ENCODE measurements at places on chromosomes 13 and 19.

GRCh38 chr13:110244071-110244830 is 62.7 kb downstream of the COL4A1 start:
- DNase-seq = no peak

DNA sequence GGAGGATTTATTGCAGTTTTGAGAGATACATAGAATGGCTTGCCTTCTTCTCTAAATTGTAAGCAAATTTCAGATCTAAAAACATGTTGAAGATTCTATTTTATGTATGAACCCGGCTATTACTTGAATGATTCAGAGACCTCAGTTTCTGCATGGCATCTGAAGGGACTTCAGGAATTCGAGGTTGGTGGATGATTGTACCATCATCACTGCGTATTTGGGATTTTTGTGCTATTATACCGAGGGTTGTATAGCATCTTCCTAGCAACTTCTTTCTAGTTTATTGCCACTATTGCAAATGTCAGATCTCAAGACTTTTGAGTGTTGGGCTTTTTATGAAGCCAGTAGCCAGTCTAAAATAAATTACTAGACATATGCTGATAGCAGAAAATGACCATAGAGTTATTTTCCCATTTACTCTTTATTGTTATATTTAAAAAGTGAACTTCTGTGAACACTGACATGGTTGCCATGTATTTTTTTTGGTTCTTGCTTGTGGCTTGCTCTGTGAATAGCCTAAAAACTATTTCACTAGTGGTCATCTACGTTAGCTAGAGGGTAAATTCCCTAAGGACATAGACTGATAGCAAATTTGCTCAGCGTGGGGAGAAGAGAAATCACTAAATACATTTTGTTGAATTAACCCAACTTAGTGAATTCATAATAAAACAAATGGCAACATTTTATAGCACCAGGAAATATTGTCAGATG is 70.6 kb upstream of the KLF12 start:
- DNase-seq = no peak

DNA sequence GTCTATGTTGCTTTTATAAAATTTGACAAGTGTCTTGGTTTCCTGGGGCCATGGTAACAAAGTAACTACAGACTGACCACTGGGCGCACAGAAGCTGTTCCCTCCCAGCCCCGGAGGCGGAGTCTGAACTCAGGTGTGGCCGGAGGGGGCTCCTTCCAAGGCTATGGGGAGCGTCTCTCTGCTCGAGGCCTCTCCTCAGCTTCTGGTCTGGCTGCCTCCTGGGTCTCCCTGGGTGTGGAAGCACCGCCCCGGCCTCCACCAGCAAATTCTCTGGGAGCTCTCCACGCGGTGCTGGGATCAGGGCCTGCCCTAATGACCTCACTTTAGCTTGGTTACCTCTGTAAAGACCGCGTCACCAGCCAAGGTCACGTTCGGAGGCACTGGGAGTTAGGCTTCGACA is 45.7 kb upstream of the F7 start:
- DNase-seq = no peak

DNA sequence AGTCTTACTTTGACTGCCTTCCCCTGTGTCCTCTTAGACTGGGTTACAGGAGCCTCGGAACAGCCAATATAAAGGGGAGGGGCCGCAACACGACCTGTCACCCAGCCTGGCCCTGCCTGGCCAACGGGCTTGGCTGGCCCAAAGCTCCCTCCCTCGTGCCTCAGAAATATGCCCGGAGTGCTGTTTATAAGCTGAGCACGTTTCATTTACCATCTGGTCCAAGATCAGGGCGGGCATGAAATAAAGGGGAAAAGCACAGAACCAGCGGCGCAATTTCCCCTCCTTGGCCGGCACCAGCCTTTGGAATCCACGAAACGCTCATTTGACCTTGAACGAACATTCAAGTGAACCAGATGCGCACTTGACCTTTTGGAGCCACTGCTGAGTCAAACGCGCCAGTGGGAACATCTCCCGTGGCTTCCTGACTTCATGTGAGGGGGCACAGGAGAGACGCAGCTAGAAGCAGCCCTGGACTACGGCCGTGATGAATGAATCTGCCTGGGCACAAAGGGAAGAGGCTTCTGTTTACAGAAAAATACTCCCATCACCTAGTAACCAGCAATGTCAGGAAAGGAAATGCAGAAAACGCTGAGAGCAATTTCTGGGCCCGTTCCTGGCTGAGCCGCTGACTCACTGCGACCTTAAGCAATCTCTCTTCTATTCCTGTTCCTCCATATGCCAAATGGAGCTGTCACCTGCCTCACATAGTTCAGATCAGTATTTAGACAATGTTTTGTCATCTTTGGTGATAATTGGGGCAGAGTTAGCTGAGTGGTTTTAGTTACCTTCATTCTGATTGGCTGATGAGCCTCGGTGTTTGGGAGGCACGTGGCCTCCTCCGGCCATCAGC is 53.3 kb downstream of the RFX2 start:
- DNase-seq = peak; percentile 47

DNA sequence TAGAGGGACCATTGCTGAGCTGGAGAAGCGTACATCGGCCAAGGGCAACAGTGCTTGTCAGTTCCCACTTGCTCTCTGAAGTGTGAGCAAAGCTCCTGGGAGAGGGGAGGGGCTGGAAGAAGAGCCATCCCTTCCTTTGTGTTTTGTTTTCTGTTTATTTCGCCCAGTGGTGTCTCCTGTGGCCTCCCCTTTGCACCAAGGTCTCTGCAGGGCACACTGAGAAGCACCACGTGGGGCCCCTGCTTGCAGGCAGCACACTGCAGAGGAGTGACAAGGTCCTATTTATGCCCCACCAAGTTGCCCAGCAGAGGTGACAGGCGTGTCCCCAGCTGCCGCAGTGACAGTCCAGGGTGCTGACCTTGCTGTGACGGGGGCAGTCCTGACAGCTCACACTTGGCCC is 24.0 kb downstream of the GRIN2D start:
- no peak for DNase-seq

GRCh38 chr19:29530540-29531457 is 5.0 kb downstream of the VSTM2B start:
- no peak for DNase-seq

DNA sequence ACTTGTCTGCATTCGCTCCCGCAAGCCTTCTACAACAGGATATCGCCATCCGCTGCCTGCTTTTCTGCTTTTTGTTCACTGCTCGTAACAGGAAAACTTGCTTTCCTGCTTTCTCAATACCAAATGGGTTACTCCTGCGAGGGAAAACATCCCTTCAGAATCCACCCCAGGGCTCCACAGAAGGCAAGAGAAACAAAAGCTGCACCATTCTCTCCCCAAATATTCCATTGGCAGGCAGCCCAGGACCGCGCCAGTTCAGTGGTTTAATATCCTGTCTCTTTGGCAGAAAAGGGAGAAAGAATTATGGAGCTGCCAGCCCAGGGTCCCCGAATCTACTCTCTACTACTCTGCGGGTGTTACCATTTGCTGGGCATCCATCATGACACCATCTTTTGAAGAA is 84.7 kb upstream of the DOCK9 start:
- no peak for DNase-seq

DNA sequence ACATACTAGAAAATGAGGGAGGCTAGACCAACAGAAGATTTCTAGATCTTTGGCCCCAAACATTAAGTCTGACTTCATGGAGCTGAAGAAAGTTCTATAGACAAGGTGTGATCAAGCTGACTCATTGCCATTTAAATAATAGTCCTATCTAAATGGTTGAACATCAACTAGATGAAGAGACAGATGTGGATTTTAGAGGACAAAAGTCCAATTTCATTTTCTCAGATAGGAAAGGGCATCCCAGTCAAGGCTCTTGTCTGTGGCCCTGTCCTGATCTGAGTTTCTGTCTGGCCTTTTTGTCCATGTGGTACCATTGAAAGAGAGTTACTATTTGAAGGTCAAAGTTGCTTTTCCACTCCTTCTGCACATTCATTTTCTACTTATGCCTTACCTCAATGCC is 74.6 kb downstream of the MBNL2 start:
- DNase-seq = no peak

DNA sequence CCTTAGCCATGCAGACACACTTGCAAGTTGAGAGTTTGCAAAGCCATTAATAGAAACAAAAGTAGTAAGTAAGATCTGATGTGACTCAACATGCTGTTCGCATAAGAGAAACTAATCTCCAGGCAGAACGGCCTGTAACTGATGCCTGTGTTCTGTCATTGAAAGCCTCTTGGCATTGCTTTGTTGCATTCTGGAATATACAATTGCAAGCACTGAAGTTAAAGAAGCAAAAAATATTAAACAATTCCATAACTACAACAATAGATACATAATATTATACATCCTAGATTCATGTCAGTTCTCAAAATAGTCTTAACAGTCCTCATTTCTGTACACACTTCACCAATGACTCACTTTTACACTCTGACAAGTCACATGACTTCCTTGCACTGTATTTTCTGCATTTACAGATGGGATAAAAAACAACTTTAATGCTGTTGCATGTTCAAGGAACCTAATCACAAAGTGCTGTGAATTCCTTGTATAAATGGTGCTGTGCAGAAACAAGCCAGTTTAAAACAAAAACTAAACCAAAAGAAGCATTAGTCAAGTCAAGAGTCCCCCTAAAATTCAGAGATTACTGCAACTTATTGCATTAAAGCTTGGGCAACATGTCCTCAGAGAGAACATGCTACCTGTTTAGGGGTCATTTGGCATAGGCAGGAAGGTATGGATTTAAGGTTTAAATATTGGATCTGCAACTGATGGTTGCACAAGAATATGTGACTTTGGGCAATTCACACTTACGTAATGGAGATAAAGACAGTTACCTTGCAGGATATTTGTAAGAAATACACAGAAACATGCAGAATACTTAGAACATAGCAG is 79.5 kb upstream of the SERP2 start:
- DNase-seq = no peak

GRCh38 chr13:48146636-48147035 is 51.7 kb upstream of the MED4 start:
- no peak for DNase-seq

DNA sequence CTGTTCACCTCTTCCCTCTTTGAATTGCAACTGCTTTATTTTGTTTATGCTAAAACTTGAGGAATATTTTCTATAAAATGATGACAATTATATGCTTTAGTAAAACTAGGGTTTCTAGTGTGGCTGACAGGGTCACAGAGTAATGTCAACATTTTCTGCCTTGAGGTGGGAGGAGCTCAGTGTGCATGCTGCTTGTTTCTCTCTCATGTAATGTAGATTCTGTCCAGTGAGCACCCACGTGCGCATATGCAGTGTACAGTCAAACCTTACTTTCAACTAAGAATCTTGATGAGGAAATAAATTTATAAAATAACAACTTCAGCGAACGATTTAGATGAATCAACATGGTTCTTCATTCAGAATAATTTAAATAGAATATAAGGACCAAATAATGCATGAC is 603.9 kb downstream of the PCDH17 start:
- DNase-seq = no peak

DNA sequence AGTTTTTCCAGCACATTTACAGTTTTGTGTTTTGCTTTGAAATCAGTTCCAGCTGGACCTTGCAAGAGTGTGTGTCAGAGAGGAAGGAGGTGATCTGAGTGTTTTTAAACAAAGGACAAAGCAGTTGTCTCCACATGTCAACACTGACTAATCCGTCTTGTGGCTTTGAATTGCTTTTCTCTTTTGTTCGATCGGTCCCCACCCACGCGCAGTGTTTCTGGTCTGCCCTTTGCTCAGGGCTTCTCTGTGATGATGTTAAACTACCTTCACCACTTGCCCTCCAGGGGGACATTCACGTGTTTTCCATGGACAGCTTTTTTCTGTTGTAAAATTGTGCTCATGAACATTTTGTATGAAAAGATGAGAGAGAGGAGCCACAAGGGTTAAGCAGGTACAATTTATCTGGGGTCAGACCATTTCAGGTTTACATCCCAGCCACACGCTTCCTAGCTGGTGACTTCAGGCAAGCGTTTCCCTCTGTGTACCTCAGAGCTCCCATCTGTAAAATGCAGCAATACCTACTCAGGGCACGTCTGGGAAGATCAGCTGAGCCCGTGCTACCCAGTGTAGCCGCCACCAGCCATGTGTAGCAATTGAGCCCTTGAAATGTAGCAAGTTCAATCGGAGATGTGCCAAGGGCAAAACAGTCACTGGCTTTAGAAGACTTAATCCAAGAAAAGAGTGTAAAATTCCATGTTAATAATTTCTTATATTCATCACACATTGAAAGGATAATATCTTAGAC is 13.5 kb upstream of the PLA2G4C start:
- no peak for DNase-seq

GRCh38 chr19:11560404-11561051 is 1.5 kb upstream of the ELOF1 start:
- DNase-seq = no peak

DNA sequence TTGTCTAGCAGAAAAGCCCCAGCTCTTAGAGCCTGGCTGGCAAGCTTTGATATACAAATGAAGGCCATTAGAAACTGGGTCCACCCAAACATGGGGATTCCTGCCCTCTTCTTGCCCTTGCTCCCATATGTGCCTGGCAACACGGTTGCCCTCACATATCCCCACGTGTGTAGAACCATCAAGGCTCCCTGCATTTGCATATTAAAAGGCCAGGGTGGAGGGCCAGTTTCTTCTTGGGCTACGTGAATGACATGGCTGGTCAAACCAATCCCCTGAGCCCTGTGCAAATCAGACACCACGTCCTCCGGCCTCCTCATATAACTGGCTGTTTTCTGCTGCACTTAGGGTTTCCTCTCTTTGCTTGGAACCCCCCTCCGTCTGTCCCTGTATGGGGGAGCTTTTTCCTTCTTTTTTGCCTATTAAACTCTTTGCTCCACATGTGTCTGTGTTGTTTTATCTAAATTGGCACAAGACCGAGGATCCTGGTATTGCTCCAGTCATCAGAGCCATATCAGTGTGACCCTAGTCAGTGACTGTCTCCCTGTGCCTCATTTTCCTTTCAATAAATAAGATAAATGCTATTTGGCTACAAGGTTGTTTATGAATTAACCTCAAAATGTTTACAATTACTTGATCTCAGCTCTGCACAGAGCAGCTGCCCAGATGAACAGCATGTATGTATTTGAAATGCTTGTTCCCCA is 30.3 kb upstream of the CEACAM1 start:
- DNase-seq = no peak

DNA sequence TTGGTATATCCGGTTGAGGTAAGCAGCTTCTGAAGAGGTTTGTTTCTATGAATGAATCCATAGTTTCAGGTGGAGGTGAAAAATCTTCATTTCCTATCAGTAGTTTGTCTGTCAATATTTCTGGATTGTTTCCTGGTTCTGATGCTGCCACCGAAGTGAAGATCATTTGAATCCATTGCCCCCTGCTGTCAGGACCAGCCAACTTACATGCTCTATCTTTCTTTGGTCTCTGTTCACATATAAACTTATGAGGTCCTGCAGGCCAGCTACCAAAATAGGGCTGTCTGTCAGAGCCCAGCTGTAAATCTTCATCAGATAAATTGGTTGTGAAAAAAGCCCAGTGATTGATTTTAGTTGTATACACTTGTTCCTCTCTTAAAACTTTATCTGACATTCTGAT is 15.2 kb upstream of the N4BP2L1 start:
- DNase-seq = no peak

DNA sequence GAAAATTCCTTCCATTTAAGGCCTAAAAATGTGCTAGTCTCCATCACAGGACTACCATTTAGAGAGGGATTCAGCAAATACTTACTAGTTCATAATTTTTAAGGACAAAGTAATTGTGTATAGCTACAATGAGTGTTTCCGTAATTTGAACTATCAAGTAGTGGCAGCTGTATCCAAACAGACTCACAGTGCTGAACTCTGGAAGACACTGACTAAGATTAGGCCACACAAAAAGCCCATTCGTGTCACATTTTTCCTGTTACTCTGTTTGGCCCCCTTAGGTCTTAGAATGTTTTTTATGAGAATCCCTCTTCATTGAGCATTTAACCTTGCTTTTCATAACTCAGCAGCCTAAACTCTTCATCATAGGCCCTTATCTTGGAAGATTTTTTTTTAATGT is 731.2 kb upstream of the PCDH9 start:
- no peak for DNase-seq

GRCh38 chr19:2610637-2611482 is 91.6 kb downstream of the GNG7 start:
- peak; percentile 62 for DNase-seq

Measured in smooth muscle cell of the brain vasculature (primary cell).